ENCODE measurements at places on chromosomes 1 and 21.

DNA sequence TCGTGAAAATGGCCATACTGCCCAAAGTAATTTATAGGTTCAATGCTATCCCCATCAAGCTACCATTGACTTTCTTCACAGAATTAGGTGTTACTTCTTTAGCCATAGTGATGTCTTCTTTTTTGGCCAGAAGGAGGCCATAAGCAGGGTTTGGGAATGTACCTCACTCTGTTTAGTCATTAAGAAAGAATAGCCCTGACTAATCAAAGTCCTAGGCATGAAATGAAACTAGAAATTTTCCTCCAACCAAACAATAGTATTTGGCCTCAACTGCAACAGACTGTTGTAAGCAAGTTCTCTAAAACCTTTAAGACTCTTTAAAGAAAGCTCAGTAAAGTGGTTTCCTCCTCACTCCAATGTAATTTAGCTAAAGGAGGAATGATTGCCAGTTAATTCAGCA is 163.9 kb downstream of the AKT3 start:
- no peak for DNase-seq

- no peak for DNase-seq
Measured at GRCh38 chr21:43639470-43640353, 19.6 kb downstream of the HSF2BP start.

DNA sequence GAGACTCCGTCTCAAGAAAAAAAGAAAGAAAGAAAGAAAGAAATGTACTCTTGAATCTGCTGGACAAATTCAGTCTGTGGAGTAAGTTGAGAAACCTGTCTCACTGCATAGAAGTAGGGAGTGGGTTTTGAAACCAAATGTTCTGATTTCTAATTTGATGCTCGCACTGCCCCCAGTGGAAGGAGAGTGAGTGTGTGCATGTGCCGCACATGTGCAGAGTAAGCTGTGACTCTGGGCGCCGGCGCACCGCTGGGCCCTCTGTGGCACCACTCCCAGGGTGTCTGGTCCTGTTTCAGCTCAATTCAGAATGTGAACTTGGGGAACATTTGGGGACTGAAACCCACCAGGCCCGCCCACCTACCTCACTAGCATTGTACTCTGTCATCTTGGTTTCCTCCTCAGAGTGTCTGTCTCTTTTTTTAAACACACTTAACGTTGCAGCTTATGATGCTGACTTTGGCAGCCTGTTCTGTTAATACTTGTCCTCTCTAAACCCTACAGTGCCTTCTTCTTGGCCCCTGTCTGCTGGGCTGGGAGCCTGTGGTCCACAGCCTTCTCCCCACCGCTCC is 104.6 kb downstream of the CACNA1E start:
- no peak for DNase-seq

- DNase-seq, result no peak
Measured at GRCh38 chr1:115467196-115467595, 129.1 kb upstream of the NGF start.

DNA sequence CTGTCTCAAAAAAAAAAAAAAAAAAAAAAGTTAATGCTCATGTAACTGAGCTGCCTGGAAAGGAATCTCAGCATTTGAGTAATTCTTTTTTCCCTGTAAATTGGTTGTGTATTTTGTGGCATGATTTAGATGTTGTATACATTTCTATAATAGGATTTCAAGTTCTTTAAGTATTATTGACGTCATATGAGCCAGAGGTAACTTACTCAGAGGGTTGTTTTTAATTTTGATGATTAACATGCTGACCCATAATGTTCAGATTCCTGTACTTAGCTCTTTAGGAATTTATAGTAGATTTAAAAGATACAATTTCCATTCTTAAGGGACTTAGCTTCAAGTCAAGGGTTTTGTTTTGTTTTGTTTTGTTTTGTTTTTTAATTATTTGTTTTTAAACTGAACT is 120.4 kb downstream of the CACHD1 start:
- DNase-seq, result no peak

DNA sequence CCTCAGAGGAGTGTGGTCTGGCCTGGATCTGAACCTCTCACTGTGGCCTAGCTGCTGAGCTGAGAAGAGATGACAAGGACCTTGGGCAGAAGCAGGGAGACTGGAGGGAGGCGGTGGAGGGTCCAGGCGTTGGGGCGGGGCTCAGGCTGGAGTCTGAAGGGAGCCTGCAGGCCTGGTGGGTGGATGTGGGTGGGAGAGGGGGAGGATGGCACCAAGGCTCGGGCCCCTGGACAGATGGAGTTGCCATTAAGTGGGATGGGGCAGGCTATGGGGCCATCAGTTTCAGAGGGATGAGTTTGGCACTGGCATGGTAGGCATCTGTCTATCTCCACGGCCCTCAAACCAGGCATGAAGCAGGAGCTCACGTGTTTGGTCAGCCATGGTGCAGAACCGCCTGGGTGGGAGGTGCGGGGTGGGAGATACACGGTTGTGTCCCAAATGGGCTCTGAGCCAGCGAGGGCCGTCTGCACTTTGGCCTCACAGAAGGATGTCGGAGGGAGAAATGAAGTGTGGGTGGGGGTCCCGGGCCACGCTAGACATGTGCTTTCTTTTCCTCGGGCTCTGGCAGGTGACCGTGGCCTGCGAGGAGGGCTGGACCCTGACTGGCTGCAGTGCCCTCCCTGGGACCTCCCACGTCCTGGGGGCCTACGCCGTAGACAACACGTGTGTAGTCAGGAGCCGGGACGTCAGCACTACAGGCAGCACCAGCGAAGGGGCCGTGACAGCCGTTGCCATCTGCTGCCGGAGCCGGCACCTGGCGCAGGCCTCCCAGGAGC is 23.6 kb downstream of the PCSK9 start:
- DNase-seq, result no peak

- DNase-seq, result no peak
Measured at GRCh38 chr1:219564109-219564508, 48.8 kb downstream of the ZC3H11B start.

- no peak for DNase-seq
Measured at GRCh38 chr1:6014130-6014999, 22.1 kb upstream of the NPHP4 start.

- no peak for DNase-seq
Measured at GRCh38 chr1:114208106-114208505, 54.4 kb upstream of the SYT6 start.

DNA sequence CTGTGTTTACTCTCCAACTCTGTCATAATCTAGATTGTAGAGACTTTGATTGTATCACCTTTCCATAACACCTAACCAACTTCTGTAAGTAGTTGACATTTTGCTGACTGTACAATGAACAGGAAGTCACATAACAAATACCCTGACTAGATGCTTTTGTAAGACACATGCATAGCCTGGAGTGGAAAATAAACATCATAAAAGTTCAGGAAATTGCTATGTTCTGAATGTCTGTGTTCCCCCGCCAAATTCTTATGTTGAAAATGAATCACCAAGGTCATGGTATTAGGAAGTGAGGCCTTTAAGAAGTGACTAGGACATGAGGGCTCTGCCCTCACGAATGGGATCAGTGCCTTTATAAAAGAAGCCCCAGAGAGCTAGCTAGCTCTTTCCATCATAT is 40.4 kb upstream of the ZSWIM5 start:
- no peak for DNase-seq

GRCh38 chr1:36397083-36397377 is 678 bp downstream of the LSM10 start:
- no peak for DNase-seq

- DNase-seq, result peak; percentile 75
Measured at GRCh38 chr1:9181176-9181906, 52.4 kb upstream of the GPR157 start.

DNA sequence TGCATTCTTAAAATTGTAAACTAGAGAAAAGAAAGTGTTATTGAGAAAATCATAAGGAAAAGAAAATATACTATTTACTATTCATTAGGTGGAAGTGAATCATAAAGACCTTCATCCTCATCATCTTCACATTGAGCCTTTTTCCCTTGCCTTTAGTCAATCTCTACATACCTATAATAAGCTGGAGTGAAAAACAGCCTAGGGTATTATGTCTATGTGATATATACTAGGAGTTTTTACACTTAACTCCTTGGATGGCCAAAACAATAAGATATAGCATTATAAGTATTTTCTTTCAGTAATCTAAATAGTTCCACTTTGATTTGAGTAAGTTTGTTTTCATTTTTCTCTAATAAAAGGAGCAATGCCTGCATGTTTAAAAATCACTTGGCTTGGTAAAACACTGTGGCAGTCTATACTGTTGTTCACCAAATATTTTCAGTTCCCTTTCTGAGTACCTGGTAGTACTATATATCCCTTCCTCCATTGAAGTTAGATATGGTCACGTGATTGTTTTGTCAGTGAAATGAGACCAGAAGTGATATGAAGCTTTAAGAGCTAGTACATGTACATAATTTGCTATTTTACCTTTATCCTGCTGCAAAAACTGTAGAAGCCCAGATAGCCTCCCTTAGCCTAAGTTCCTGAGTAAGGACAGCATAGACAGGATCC is 78.3 kb downstream of the CLEC20A start:
- no peak for DNase-seq

DNA sequence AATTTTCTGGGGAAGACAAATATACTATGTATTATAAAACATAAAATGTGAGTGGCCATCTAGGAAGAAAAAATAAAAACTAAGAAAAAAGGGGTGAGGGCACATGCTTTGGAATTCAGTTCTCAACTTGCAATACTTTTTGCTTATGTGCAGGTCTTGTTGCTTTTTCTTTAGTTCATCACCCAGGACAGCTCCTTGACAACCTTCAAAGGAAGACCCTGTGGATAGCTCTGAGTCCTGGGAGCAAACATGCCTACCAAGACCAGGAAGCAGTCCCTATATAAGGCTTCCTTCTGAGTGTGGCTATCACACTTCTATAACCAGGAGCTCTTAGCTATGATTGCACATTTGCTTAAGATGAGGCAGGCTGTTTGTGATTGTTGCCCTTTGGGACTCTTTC is 78.0 kb downstream of the WDR64 start:
- no peak for DNase-seq

- no peak for DNase-seq
Measured at GRCh38 chr21:36103434-36103833, 31.4 kb upstream of the CBR3 start.

DNA sequence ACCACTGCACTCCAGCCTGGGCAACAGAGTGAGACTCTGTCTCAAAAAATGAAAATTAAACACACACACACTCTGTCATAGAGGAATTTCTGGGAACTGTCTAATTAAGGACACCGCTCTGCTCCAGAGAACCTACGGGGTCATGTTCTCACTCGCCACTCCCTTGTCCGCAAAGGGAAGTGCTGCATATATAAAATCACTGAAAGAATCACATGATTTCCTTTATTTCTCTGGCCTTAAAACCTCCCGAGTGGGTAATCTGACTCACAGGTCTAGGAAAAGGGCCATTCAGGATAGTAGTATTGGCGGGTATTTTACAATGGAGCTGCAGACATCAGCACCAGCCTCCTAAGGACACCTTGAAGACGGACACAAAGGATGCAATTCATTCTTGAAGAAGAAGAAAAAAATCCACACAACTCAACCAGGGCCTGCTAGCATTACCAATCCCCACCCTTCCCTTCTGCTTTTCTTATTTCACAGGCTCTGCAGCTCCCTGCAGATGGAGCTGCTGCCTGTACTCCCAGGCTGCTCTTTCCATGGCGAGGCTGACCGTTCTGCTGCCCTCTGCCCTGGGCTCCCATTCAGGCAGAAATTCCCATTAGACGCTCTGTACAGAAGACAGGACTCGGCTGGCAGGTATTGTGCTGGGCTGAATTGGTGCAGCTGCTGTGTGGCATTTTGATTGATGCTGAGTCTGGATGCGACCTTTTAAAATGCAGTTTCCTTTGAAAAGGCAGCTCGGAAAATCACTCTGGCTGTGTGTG is 53.3 kb upstream of the FAM89A start:
- no peak for DNase-seq

- DNase-seq, result no peak
Measured at GRCh38 chr1:176789571-176790090, 326.7 kb downstream of the PAPPA2 start.

- DNase-seq, result peak; percentile 82
Measured at GRCh38 chr1:157156058-157156541, 17.9 kb upstream of the ETV3 start.

- DNase-seq, result no peak
Measured at GRCh38 chr21:45532826-45533360, 9.3 kb downstream of the SLC19A1 start.

DNA sequence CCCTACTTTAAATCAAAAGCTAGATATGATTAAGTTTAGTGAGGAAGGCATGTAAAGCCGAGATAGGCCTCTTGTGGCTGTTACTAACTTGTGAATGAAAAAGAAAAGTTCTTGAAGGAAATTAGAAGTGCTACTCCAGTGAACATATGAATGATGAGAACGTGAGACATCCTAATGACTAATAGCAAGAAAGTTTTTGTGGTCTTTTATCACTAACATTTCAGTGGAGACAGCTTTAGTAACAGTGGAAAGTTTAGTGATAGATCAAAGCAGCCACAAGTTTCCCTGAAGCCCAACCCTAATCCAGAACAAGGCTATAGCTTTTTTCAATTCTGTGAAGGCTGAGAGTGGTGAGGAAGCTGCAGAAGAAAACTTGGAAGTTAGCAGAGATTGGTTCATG is 73.6 kb upstream of the LRRC8B start:
- DNase-seq, result no peak

DNA sequence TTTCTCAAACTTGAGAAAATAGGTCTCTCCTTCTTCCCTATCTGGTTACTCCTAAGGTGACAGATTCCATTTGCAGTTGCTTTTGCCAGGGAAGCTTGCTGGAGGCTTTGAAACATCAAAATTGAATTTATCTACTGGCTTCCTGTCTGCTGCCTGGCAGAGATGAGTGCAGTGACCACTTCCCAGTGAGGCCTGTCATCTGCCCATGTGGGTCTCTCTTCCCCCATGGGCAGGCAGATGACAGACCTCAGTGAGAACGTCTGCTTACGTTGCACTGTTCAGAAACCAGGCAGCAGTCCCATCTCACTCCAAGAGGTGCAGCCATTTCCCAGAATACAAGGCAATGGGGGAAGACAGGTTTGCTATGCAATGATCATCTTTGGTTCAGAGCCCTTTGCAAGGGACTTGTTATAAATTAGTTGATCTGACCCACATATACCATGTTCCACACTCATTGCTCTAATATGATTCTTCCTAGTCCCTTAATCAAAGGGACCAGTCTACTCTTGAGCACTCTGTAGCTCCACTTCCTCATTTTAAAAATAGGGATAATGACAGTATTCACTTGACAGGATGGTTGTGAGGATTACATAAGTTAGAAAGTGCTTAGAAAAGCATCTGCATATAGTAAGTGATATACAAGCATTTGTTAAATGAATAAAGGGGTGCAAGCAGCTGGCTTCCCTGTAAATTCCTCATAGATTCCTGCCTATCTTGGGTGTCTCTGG is 10.6 kb downstream of the PGBD5 start:
- DNase-seq, result no peak

DNA sequence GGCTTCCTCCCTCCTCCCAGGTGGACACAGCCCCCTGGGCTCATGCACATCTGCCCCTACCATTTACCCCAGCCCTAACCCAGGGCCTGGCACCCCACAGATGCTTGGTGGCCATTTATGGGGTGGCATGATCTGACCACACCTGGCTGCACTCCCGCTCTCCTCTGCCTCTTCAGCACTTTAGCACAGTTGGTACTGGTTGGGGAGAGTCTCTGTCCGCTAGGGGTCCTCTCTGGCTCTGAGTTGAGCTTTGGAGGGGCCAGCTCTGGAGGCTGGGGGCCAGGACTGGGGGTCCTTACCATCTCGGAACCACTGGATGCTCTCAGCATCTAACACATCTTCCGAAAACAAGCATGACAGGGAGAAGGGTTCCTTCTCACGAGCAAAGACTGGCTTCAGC is 17.4 kb downstream of the MYOM3 start:
- no peak for DNase-seq

All from CD4-positive, alpha-beta T cell treated with Interleukin-6 for 4 hours (primary cell).